Progenitor cell of endocrine pancreas (in vitro differentiated cells): ENCODE measurements at places on chromosomes 2 and 18. TPM values are rescaled to one million over a fixed set of nuclear protein-coding genes. Genes with fewer than 3 reads are reported as not detected.

GALNT5 gene
- total RNA-seq = 0.60 and 1.2 TPM in 2 replicates

- no peak for DNase-seq
Measured at GRCh38 chr2:147538088-147538487, 306.7 kb upstream of the ACVR2A start.

- DNase-seq = no peak
Measured at GRCh38 chr2:43469713-43470112, 126.1 kb downstream of the THADA start.

DNA sequence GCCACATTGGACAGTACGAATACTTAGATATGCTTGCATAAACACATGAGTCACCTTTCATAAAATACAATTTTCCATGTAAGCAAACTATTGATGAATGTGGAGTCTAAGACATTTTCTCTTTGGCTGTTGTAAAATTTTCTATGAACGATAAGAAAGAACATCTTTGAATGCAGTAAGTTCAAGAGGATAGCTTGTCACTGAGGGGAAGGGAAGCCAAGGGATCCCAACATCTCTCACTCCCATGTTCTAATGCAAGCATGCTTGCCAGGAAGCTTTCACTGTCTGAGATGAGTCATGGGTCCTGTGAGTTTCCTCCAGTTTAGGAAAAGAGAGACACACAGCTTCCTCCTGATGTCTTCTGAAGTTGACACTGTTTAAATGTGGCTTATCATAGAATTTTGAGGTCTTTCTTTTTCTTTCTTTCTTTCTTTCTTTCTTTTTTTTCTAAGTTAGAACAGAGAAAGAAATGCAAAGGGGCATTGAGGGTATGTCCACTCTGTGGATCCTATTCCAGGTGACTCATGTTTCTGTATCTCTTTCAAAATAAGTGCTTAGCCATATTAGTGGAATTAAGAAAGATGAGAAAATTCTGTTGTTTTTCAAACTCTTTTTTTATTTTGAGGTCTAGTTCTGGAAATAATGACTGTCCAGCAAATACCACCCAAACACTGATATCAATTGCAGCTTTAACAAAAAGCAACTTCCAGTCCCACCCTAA lies 146.6 kb downstream of the RDH14 start:
- DNase-seq = no peak

GRCh38 chr2:136359121-136359965 lies 241.4 kb upstream of the CXCR4 start:
- no peak for DNase-seq

- no peak for DNase-seq
Measured at GRCh38 chr2:33384599-33384961, 91.9 kb upstream of the RASGRP3 start.

KCNE4 gene
- 0.60 and 0.72 TPM in 2 replicates for total RNA-seq

- no peak for DNase-seq
Measured at GRCh38 chr2:157830266-157830665, 45.9 kb downstream of the ACVR1 start.

- no peak for DNase-seq
Measured at GRCh38 chr18:48140731-48141130, 210.3 kb upstream of the SMAD2 start.

DNA sequence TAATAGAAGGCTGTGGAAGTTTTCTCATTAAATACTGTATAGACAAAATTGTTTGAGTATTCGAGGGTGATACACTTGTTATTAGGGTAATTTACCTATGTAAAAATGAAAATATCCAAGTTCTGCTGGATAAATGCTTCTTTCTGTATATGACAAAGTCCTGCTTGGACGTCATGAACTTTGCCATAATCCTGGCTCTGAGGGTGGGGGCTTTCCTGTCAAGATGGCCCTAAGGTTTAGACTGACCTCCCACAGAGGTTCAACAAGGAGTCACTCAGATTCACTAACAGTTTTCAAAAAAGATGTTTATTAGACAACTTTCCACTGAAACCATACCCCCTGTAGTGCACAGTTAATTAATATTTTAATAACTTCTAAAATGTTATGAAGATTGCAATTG lies 52.5 kb upstream of the NABP1 start:
- DNase-seq = no peak

- no peak for DNase-seq
Measured at GRCh38 chr2:165698444-165698884, 95.6 kb downstream of the GALNT3 start.

- DNase-seq = no peak
Measured at GRCh38 chr18:21444465-21445212, 155.9 kb downstream of the ESCO1 start.

SLC25A52 gene
- not detected in 2 replicates for total RNA-seq

PCARE gene
- total RNA-seq = not detected in 2 replicates

VWC2L gene
- 0.16 TPM in 1 of 2 replicates, not detected in the other for total RNA-seq

MOGAT1 gene
- 0.74 and 0.98 TPM in 2 replicates for total RNA-seq

DNA sequence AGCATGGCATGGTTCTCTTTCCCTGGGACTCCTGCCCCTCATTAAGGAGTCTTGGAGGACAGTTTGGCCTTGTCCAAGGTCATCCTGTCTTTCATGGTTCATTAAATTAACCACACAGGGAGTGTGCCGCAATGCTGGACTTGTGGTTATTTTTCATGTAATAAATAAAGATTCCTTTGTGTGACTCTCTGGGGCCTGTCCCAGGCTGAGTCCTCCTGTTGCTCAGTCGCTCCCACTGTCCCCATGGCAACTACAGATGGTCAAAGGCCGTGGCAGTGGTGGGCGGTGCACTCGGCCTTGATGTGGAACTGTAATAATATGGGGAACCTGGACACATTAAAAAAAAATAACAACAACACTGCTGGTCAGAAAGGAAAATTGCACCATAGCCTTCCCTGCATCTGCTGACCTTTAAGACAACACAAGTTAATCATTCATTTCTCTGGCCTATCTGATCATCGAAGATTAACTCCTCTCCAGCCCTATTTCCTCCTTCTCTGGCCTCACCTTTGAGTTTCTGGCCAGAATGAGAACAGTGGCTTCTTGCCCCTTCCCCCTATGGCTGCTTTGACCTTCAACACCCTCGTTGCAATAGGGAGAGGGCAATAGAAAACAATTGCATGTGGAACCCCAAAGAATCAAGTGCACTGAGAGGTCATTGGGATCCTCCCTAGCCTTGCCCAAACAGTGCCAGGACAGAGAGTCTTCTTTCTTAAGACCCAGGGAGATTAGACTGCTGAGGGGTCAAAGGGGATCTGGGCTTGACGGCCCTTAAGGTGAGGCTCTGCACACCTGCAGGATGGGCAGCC lies 44.7 kb downstream of the PSD4 start:
- DNase-seq = no peak

GRCh38 chr2:60979231-60979630 lies 38.3 kb upstream of the PEX13 start:
- DNase-seq = no peak

- DNase-seq = no peak
Measured at GRCh38 chr2:6308986-6309385, 556.7 kb downstream of the CMPK2 start.

DNA sequence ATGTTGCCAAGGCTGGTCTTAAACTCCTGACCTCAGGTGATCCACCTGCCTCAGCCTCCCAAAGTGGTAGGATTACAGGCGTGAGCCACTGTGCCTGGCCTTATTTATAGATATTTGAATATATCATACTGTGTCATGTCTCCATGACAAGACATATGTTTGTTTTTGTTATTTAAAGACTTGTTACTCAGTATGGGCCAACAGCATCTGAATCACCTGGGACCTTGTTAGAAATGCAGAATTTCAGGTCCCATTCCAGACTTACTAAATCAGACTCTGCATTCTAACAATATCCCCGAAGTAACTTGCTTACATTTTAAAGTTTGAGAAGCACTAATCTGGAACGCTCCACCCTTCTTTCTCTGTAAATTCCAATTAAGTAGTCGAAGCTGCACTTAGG lies 33.2 kb downstream of the RPE start:
- DNase-seq = no peak

- DNase-seq = no peak
Measured at GRCh38 chr2:206275312-206276055, 1.0 kb downstream of the ZDBF2 start.

TBC1D8 gene
- total RNA-seq = 32.6 and 34.8 TPM in 2 replicates

GRCh38 chr2:186551323-186552050 lies 38.4 kb upstream of the ITGAV start:
- no peak for DNase-seq

CDKL4 gene
- total RNA-seq = 1.2 and 2.0 TPM in 2 replicates

DNA sequence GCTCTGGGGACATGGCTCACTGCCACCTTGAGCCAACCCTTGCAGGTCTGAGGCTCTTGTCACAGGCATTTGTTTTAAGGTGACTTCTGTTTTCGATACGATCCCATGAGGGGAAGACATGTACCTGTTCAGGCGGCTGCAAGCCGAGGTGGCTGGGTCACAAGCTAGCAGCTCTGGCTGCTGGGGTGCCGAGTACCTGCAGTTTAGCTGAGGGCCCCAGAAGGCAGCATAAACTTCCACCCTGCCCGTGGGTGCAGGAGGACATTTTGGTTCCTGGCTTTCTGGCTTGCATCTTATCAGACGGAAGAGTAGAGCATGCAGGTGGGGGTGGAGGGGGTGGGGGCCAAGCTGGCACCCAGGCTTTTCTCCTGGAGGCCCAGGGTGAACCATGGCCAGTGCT lies 28.4 kb downstream of the COA5 start:
- DNase-seq = no peak

DNA sequence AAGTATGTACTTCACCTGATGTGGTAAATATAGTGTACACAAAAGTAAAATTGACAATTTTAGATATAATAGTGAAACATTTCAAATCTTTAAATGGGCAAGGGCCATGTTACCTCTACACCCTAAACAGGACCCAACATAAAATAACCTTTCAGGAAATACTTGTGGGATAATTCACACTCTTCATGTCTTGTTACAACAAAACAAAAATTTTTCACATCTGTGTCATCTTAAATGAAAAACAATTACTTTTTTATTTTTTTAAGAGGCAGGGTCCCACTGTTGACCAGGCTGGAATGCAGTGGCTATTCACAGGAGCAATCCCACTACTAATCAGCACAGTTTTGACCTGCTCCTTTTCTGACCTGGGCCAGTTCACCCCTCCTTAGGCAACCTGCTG lies 42.1 kb downstream of the SRBD1 start:
- no peak for DNase-seq

- no peak for DNase-seq
Measured at GRCh38 chr18:59563176-59563785, 133.9 kb downstream of the CCBE1 start.

CFAP65 gene
- total RNA-seq = 0.65 and 0.67 TPM in 2 replicates

GRCh38 chr18:76923485-76924085 lies 101.2 kb downstream of the ZNF236 start:
- DNase-seq = no peak

AOX1 gene
- total RNA-seq = 4.1 and 5.5 TPM in 2 replicates

DNA sequence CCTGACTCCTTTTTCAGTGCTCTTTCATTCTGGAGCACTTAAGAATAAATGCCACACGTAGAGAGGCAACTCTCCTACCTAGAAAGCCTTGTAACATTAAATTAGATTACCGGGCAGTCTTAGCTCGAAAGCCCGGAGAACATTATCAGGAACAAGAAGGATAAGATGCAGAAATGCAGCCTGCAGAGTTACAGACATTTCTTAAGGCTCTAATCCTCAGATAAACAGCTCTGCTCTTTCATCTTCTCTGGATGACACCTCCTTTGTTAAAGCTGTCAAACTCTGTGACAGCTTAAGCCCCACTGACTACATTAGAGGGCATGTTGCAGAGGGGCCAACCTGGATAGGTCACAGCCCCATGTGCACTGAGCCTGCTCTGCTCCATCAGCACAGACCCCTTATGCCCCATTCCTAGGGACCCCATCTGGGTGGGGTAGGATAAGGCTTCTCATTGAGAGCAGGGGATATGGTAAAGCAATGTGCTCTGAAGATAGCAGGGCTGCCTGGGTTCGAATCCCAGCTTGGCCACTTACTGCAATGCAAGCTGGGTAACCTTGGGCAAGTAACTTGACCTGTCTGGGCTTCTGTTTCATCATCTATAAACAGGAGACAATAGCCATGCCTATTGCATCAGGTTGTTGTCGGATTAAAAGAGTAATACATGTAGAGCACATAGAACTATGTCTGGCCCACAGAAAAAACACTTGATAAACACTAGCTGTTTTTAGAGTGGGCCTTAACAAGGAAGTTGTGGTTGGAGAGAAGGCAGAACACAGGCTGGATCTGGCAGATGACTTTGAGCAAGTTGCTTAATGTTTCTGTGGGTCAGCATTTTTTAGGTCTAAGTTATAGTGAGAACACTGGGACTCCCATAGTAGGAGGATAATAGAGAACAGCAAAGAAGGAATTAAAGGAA lies 111.4 kb downstream of the THNSL2 start:
- DNase-seq = no peak

DNA sequence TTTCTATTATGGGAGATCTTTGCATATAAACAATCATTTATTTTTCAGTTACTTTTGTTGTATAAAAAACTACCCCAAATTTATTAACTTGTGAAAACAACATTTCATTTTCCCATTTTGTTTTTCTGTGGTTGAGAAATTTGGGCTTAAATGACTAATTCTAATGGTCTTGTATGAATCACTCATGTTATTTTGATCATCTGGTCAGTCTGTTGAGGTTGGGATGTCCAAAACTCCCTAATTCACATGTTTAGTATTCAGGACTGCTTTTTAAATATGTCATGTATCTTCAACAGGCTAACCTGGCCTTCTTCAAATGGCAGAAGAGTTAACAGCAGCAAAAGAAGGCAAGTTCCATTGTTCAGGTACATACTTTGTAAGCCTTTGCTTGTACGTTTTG lies 788.1 kb downstream of the TRIB2 start:
- DNase-seq = no peak

DUSP19 gene
- 1.9 and 2.2 TPM in 2 replicates for total RNA-seq

NOL4 gene
- total RNA-seq = 5.7 TPM in 2 replicates

- no peak for DNase-seq
Measured at GRCh38 chr2:29317077-29317517, 201.9 kb downstream of the CLIP4 start.

REG1A gene
- total RNA-seq = 0.51 TPM in 1 of 2 replicates, not detected in the other

DNA sequence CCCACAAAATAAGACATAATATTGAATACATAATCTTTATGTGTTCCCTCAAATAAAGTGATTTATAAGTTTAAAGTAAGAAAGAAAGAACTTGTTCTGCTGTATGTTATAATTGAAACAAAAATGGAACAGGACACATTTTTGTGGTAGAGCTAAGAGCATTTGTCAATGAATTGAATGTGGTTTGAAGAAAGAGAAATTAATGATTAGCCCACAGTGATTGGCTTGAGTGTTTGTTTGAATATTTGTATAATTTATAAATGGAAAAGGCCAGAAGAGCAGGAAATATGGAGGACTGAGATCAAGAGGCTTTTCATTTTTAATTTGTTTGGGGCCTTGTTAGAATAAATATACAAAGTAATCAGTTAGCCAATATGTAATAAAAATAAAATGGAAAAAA lies 395.1 kb upstream of the CDH19 start:
- no peak for DNase-seq

- DNase-seq = peak; percentile 89
Measured at GRCh38 chr18:50878345-50879301, at the start of gene ME2. TSS of gene ME2 (plus strand) at chr18:50879118. CDS start at chr18:50895821, 16,703 bp downstream.
